ENCODE measurements at places on chromosomes 3 and 15.

GRCh38 chr3:158617982-158618875 is 26.1 kb upstream of the GFM1 start:
- no peak for DNase-seq

GRCh38 chr3:40847551-40847992 is 322.8 kb downstream of the ZNF621 start:
- peak; percentile 63 for DNase-seq

DNA sequence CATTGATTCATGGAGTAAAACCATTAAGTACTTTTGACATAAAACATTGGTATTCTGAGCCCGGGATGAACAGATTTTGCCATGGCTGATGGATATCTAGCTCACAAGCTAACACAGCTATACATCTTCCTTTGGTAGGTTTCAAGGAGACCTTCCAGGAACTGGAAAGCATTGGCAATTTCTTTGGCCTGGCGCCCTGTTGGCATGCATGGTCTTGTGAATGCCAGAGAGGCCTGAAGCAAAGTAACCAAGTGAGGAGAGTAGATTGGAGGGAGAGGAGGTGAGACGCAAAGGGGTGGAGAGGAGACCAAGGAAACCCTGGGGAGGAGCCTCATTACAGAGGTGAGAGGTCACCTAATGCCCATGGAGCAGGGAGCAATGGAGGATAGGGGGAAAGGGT is 67.2 kb downstream of the SQOR start:
- no peak for DNase-seq

DNA sequence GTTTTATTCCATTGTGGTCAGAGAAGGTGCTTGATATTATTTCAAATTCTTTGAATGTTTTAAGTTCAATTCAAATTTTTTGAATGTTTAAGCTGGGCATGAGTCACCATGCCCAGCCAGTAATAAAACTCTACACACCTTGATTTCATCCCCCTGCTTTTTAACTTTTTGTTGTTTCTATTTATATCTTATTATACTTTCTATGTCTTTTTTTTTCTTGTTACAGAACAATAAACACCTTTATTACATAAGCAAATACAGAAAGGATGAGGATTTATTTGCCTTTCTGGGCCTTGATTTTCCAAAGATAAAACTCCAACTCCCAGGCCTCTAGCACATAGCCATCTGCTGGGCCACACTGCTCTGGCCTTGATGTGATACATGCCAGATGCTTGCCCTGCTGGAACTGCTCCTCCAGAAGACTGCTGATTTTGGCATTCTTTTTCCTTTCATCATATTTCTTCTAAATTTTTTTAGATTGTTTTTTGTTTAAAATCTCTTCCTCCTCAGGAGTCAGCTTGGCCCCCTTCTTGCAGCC is 14.0 kb downstream of the DNAH12 start:
- no peak for DNase-seq

DNA sequence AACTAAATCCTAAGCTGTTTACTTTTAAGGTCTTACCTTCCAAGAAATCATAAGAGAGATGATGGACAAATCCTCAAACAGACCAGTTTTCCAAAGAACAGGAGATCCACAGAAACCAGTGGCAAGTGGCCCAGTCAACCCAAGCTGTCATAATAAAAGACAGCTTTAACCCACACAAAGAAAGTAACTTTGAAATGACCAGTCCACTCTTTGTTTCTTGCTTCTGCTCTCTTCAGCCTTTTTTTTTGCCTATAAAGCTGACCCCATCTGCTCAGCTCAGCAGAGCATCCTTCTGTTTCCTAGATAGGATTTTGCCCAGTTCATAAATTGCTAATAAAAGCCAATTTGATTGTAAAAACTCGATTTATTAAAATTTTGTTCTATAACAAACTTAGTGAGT is 299.4 kb downstream of the OXSM start:
- no peak for DNase-seq

Data from ecto neural progenitor cell (in vitro differentiated cells).